ENCODE measurements at places on chromosomes 13 and 19. TPM values are rescaled to one million over a fixed set of nuclear protein-coding genes. Genes with fewer than 3 reads are reported as not detected.
A peak's percentile ranks its signal among the peaks of the same experiment; 100 is the strongest.

DNA sequence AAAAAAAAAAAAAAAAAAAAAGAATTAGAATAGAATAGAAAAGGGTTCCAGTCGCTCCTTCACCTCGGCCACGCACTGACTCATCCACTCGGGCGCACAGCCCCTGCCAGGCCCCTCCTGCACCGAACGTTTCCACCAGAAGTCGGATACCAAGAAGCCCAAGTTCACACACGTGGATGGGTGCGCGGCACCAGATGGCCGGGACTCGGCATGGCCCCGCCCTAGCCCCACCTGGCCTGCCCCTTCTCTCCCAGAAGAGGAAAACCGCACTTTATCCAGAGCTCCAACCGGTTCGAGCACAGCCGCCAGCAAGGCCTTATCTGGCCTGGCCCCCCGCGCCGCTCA is 5.9 kb downstream of the PRR36 start:
- DNase-seq, result peak; percentile 45

DNA sequence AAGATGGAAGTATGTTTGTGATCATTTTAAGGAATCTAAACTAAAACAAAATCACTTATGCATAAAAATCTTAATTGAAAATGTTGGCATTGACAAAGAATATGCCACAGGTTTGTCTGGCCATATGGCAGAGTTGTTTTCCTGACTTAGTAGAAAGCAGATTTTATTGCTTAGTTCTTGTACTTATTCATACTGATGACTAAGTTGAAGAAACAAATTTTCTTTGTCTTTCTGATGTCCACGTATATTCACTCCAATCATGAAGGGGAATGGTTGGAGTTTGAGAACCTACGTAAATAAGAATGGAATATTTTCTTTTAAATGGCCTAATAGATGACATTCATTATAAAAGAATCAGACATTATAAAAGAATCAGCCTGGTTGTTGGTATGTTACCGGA is 8.0 kb upstream of the GPC6 start:
- DNase-seq, result no peak

DNA sequence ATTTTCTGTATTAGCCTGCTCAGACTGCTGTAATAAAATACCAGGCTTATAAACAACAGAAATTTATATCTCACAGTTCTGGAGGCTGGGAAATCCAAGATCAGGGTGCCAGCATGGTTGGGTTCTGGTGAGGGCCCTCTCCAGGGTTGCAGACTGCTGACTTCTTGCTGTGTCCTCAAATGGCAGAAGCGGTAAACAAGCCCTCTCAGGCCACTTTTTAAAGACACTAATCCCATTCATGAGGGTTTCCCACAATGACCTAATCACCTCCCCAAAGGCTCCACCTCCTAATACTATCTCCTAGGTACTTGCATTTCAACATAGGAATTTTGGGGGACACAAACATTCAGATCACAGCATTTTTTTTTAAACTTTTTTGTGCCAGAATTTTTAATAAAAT is 159.3 kb downstream of the PDS5B start:
- DNase-seq, result no peak

DNA sequence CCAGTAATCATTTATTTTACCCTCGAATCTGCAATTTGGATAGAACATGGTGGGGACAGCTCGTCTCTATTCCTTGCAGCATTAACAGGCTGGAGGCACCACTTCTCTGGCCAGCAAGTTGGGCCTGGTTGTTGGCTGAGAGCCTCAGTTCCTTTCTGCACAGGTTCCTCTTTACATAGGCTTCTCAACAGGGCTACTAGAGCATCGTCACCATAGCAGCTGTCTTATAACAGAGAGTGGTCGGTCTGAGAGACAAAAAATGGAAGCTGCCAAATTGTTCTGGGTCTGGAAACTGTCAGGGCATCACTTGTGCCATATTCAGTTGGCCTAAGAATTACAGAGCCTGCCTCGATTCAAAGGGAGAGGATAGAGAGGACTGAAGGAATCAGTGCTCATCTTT is 86.7 kb downstream of the DNAJC15 start:
- no peak for DNase-seq

GRCh38 chr19:8132858-8133458 is 16.4 kb downstream of the FBN3 start:
- DNase-seq, result no peak

GRCh38 chr13:32495429-32495828 is 43.2 kb downstream of the N4BP2L2 start:
- DNase-seq, result no peak

DNA sequence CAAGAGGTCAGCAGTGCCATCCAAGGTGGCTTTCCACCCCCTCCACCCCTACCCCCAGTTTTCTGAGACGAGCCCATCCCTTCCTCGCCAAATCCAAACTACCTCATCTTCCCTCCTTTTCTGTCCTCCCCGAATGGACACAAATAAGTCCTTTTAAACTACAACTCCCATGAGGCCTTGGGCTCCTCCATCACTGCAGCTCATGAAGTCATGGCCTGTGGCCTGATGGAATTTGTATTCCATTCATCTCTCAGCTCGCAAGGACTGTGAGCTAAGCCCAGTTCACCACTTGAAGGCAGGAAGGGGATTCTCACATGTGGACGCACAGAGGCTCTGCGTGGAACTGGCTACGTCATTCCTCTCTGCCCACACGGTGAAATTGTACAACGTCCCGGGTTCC is 12.5 kb downstream of the PTPRH start:
- DNase-seq, result no peak

- DNase-seq, result no peak
These were observed 96.3 kb downstream of the DACH1 start for GRCh38 chr13:71770710-71771109.

- no peak for DNase-seq
These were observed 392.1 kb downstream of the EFNB2 start for GRCh38 chr13:106143392-106143791.

- DNase-seq, result no peak
These were observed 25.7 kb downstream of the SHC2 start for GRCh38 chr19:435056-435706.

Gene SERTAD3
- 28.2 TPM for total RNA-seq

Gene FOSB
- 0.32 TPM for total RNA-seq

Gene ZNF560
- not detected for total RNA-seq

Measured in Right ventricle myocardium inferior (tissue), 1 donor.